ENCODE measurements at places on chromosomes 6 and 20.
A peak's percentile ranks its signal among the peaks of the same experiment; 100 is the strongest.

DNA sequence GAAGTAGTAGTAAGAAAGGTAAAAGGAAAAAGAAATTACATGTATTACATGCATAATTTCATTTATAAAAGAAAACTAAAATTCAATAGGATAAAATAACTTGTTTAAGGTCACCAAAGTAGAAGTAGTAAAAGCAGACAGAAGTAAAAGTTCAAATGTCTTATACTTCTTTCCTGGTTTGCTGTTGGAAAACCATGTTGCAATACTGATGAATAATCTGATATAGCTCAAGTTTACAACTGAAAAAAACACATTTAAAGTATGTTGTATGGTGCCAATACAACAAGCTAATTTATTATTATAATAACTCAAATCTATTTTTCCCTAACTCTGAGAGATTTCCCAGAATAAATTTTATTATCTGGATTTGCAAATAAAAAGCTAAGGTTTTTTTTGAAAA is 78.3 kb downstream of the PHIP start:
- DNase-seq: no peak

- DNase-seq: no peak
These were observed 45.5 kb upstream of the SUPT3H start for GRCh38 chr6:45423111-45423823.

GRCh38 chr20:34269996-34270627 is 28.9 kb downstream of the ASIP start:
- no peak for DNase-seq

- no peak for DNase-seq
These were observed 156.9 kb downstream of the FOXC1 start for GRCh38 chr6:1766654-1767053.

- no peak for DNase-seq
These were observed 600 bp downstream of the XPO5 start for GRCh38 chr6:43575105-43575771.

GRCh38 chr6:5398530-5398929 is 137.2 kb downstream of the FARS2 start:
- no peak for DNase-seq

GRCh38 chr6:35486005-35486925 is 10.6 kb downstream of the TEAD3 start:
- DNase-seq: no peak

GRCh38 chr6:63844287-63844686 is 208.7 kb downstream of the PHF3 start:
- no peak for DNase-seq

- no peak for DNase-seq
These were observed 31.4 kb downstream of the RALGAPA2 start for GRCh38 chr20:20680991-20681508.

- no peak for DNase-seq
These were observed 3.9 kb downstream of the SDC4 start for GRCh38 chr20:45344168-45344860.

DNA sequence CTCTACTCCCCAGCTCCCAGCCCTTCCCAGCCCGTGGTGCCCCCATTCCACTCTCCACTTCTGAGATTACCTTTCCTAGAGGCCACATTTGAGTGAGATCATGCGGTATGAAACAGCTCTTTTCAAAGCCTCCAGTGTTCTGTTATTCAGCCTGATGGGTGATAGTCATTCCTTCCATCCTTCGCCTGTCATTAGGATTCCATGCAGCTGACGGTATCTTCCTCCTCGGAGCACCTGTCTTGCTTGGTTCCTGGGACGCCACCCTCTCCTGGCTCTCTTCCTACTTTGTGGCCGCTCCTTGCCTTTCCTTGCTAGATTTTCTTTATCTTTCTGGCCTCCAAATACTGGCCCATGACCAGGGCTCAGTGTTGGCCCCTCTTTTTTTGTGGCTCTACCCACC is 137.0 kb downstream of the ARID1B start:
- no peak for DNase-seq

- no peak for DNase-seq
These were observed 989 bp downstream of the FITM2 start for GRCh38 chr20:44309763-44310663.

DNA sequence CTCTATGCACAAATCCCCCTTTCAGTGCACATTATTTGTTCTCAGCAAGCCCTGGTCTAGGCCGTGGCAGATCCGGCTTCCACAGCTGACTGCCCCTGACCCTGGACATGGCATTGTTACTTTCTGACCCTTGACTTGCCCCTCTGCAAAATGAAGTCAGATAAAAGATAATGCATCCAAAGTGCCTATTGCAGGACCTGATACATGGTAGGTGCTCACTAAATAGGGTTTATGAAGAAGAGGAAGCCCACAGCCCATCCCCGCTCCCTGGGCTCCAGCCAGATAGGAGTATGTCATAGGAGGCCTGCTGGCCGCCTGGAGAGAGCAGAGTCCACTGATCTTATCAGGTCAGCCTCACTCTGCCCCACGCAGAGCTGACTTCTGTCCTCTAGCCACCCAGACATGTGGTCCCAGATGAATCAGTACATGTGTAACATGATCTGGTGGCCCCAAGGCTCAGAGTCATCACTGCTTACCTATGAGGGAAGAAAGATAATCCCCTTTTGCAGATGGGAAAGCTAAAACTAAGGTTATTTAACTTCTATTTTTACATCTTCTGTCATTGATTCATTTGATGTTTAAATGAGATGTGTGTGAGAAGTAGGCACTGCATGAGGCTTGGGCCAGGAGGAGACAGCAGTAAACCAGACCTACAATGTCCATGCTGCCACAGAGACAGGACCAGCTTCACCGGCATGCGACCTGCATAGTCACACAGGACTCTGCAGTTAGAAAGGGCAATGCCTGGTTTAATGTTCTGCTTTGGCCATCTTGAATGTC is 20.4 kb downstream of the MAFB start:
- no peak for DNase-seq

- DNase-seq: no peak
These were observed 155.7 kb downstream of the AKAP7 start for GRCh38 chr6:131290955-131291354.

GRCh38 chr20:45312241-45312640 is 4.1 kb upstream of the MATN4 start:
- DNase-seq: no peak

GRCh38 chr20:62875419-62876361 is 14.1 kb upstream of the TCFL5 start:
- peak; percentile 57 for DNase-seq

GRCh38 chr6:146598772-146599405 is at the start of gene ADGB:
TSS of gene ADGB (plus strand) at chr6:146598972. CDS start at chr6:146599041, 69 bp downstream.
- no peak for DNase-seq
